Stimulated activated CD4-positive, alpha-beta T cell treated with anti-CD3 and anti-CD28 coated beads, TNF-alpha, amount 100 ng/mL, for 1 hour (primary cell): ENCODE measurements at places on chromosomes 2 and 18.

DNA sequence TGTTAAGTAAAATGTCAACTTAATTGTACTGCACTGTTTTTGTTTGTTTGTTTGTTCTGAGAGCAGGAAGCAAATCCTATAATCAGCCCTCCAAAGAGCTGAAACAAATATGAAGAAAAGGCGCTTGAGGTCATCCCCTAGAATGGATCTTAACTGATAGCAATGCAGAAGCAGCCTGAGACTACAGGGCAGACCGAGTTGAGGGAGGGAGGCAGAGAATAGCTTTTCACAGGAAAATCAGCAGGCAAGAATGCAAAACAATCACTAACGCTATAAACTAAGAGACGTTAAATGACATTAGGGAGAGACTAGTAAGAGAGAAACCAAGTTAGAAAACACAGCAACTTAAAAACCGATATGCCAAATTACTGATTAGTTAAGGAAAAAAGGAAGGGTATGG lies 37.2 kb downstream of the GALNT1 start:
- no peak for DNase-seq

DNA sequence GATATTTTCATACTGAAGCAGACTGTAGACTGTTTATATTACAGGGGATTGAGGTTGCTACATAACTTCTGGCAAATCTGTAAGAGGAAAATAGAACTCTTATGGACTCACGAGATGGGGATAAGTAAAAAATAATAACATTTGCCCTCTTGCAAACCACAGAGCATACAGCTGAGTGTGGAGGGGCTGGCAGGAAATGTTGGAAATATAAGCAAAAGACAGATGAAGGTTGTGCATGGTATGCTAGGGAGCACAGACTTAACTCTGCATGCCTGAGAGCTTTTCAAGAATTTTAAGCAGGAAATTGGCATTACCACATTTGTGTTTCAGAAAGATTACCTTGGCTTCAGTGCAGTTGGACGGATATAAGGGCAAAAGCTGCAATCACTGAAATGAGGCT lies 411.1 kb downstream of the RAD51AP2 start:
- DNase-seq = no peak

GRCh38 chr2:31319406-31320175 lies 85.6 kb downstream of the EHD3 start:
- DNase-seq = no peak

- no peak for DNase-seq
These were observed 55.6 kb downstream of the CCDC85A start for GRCh38 chr2:56239437-56239836.

DNA sequence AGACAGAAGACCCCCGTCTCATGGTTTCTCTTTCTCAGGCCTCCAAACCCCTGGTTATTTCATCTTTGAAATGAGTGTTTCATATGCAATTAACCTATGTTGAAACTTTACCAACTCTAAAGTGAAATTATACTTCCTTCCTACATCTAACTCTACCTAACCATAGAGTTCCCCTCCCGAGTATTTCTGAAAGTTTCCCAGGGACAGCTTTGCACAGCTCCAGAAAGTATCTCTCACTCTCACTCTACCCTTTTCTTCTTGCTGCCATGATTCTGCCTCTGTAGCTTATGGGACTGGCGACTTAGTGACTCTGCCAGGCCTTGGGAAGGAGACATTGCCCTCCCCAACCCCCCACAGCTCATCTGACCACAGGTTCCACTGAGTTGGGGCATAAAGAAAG lies 107.9 kb downstream of the B3GNT2 start:
- DNase-seq = no peak

DNA sequence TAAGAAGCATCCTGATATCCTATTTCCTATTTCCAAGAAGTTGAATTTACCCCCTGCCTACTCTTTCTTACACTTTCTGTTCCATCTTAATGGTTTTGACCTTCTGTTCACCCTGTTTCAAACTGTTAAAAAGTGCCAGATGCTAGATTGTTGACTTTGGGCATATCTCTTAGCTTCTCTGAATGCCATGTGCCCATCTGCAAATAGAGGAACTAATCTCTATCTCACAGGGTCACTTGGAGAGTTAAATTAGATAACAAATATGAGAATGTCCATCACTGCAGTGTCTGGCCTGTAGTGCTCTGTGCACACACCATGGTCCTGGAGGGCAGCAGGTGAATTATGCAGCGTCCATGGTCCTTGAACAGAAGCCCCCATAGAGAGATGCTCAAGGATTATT lies 83.8 kb downstream of the LRATD1 start:
- DNase-seq = no peak

DNA sequence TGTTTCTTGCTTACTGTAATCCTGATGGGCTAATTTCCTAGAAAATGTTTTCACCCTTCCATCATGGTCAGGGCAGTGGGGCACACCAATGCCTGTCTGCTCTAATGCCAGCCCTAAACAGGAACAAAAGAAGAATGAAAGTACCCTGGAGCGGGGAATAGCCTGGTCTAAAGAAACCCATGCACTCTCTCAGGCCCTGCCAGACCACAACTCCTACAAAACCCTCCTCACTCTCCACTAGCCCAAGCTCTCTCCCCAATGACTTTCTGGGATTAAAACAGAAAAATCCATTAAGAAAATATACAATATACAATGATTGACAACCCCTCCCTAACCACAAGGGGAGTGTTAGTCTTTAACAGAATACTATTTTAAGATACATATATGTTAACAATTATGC lies 67.6 kb downstream of the AAK1 start:
- no peak for DNase-seq

DNA sequence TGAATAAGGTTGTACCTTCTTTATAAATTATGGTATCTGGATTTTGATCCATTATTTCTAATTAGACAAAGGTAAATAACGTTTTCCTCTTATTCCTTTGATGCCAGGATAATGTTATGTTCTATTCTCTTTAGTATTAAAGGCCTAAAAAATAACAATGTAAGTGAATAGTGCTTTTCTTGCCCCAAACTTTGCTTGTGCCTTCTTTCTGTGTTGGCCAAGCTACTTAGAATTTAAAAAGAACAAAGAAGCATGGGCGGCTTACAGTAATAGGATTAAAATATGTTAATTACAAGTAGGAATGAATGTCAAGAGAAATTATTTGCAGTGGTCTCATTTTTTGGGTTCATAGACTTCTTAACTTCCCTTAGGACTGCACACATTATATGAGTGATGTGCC lies 105.0 kb upstream of the FSIP2 start:
- DNase-seq = no peak

DNA sequence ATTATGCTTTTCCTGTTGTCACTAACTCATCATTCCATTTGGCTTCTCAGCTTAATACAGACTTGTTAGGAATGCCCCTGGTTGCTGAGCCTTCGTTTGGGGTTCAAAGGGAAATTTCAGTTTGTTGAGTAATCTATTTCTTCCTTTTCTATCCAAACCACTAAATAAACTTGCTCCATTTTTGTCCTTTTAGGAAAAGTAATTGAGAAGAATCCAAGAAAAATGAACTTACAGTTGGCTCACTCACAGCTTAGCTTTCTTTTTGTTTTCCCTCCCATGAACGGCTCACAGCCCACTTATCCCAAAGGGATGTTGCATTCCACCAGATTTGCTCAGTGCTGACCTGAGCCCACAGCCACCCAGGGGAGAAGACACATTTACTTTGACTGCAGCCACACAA lies 73.9 kb downstream of the SOX11 start:
- no peak for DNase-seq

DNA sequence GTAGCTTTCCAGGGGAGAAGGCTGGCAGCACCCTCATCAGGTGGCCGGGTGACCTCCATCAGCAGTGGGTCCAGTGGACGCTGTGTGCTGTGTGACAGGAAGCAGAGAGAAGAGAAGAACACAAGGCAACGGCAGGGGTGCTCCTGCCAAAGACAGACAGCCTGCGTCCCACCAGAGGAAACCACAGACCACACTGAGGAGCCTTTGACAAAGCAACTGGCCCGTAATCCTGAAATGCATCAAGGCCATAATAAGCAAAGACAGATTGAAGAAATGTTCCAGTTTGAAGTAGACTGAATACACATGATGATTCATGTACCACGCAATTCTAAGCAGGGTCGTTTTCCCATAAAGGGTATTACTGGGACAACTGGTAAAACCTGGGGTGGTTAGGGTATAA lies 172.4 kb downstream of the FBXO15 start:
- DNase-seq = no peak

DNA sequence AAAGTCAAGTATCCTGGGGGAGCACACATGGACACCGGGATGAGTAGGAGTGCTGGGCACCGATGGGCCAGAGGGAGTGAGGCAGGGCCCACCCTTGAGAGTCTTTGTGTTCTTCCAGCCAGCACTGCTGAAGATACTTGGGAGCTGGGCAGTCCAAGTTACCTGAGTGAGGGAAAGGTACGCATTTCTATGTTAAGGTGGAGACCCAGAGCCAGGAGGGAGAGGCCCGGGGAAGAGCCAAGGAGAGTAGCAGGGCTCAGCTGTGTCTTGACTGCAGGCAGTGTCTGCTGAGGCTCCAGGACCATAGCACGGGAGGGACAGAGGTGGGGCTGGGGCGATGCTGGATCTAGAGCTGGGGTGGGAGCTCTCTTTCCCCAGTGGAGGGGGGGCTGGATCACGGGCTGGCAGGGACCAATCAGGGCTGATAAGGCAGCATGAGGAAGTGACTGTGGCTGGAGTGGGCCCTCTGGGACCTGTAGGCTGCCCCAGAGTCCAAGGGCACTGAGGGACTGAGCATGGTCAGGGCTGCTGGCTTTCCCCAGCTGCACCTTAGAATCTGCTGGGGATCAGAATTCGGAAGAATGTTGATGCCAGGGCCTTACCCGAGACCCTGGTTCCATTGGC lies 289.2 kb downstream of the PHLPP1 start:
- no peak for DNase-seq

DNA sequence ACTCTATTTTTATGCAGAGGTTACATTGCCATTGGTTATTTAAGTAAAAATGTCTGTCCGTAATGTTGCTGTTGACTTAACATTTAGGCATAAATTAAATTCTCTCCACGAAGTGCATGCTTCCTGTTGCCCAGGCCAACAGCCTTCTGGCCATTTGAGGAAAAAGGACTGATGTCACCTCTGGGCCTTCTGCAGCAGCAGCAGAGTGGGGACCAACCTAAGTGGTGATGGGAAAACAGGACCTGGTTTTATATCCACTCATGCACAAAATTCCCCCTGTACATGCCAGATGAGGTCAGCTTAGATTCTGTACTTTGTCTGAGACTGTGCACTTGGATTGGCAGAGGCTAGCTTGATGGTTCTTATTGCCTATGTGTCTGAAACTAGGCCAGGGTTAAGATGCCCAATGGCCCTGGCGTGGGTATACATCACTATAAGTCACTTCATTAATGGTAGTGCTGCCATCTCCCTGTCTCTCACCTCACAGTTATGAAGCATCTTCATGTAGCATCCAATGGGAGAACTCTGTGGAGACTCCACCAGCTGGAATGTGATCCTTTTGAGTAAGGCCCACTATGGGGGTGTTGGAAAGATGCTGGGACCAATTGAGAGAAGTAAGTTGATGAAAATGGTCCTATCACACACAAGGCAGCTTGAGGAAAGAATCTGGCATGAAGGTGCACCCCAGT lies 4.4 kb downstream of the ARHGAP25 start:
- DNase-seq = no peak

- DNase-seq = no peak
These were observed 41.4 kb downstream of the SPP2 start for GRCh38 chr2:234091883-234092282.

GRCh38 chr2:152466041-152466440 lies 131.1 kb downstream of the FMNL2 start:
- no peak for DNase-seq

- no peak for DNase-seq
These were observed 378.6 kb upstream of the CWC22 start for GRCh38 chr2:180385601-180386201.

GRCh38 chr2:36965206-36965605 lies 1.1 kb downstream of the STRN start:
- DNase-seq = no peak

- DNase-seq = no peak
These were observed 29.8 kb downstream of the ALPK2 start for GRCh38 chr18:58599106-58599505.

DNA sequence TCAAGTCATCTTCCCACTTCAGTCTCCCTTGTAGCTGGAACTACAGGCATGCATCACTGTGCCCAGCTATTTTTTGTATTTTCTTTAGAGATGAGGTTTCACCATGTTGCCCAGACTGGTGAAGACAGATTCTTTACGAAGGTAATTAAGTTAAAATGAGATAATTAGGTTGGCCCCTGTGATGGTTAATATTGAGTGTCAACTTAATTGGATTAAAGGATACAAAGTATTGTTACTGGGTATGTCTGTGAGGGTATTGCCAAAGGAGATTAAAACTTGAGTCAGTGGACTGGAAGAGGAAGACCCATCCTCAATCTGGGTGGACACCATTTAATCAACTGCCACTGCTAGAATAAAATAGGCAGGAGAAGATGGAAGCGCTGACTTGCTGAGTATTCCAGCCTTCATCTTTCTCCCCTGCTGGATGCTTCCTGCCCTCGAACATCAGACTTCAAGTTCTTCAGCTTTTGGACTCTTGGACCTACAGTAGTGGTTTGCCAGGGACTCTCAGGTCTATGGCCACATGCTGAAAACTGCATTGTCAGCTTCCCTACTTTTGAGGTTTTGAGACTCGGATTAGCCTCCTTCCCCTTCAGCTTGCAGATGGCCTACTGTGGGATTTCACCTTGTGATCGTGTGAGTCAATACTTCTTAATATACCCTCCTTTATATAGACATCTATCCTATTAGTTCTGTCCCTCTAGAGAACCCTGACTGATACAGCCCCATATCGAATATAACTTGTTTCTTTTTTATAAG lies 269.1 kb downstream of the TMX3 start:
- no peak for DNase-seq

GRCh38 chr2:188909036-188909435 lies 65.1 kb upstream of the COL3A1 start:
- DNase-seq = no peak

GRCh38 chr2:151976945-151977353 lies 121.9 kb downstream of the CACNB4 start:
- DNase-seq = no peak

GRCh38 chr2:173872714-173873113 lies 92.5 kb downstream of the SP3 start:
- DNase-seq = no peak

- no peak for DNase-seq
These were observed 73.5 kb downstream of the ANTXR1 start for GRCh38 chr2:69086466-69086865.

DNA sequence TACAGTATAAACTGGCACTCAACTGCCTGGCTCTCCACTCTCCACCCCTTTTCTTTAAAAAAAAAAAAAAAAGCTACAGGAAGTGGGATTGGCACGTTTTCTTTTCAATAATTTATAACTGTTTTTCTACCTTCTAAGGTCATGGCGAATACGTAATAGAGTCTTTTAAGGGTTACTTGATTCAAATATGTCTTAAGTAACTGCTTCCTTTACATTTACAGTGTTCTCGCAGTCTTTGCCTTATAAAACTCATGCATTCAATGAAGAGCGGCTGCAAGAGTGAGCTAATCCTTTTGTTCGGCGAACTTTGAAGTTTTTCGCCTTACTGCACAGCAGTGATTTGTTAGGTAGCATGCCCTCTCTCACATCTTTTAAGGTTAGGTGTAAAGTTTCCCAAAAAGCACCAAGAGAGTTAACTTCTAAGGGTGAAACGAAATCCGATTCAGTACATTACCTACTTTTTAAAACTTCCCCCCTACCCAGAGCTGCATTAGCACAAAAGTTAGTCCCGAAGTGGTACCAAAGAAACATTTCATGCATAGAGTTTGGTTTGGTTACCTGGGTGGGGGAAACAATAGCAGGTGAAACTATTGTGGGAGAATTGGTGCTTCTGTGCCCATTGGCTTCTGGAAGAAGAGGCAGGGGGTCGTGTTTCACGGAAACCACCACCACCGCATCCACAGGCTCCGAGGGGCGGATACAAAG lies 2.0 kb downstream of the KCTD1 start:
- DNase-seq = no peak
